ENCODE measurements at places on chromosomes 2 and 18.

- no peak for DNase-seq
Observed at GRCh38 chr2:124520953-124521352, 495.9 kb downstream of the CNTNAP5 start.

- DNase-seq, result no peak
Observed at GRCh38 chr2:197927994-197928393, 123.6 kb downstream of the PLCL1 start.

DNA sequence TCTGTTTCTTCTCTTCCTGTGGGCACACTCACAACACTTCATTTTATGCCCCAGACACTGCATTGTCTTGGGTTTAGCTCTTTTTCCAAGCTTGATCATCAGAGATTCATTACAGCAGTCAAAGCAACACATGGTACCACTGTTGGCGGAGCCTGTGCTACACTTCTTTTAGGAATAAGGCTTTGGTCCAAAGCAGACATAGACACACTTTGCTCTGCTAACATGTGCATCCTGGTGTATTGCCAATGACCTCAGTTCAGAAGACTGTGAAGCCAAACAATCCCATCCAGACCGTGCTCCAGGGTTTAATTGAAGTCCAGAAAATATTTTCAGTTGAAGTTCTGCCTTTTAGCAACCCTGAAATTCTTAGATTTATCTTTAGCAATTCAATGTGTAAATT is 354.6 kb upstream of the RAB12 start:
- no peak for DNase-seq

DNA sequence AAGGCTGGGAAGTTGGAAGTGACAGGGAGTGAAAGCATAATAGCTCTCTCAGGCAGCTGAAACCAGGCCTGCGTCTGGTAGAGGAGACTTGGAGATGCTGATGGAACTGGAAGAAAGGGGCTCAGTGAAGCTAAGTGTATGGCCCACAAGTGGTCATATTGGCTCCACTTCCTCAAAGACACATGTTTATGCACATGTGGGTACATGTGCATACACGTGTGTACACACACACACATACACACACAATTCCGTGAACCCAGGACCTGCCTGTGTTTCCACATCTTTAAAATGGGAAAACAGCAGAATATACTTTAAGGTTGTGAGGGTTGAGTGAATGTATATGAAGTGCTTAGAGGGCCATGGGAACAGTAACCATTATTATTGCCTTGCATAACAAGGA is 160.9 kb downstream of the ARL6IP6 start:
- no peak for DNase-seq

- DNase-seq, result no peak
Observed at GRCh38 chr2:173028671-173029070, 47.0 kb upstream of the MAP3K20 start.

GRCh38 chr2:121555008-121555407 is 24.3 kb downstream of the RNU4ATAC start:
- no peak for DNase-seq

DNA sequence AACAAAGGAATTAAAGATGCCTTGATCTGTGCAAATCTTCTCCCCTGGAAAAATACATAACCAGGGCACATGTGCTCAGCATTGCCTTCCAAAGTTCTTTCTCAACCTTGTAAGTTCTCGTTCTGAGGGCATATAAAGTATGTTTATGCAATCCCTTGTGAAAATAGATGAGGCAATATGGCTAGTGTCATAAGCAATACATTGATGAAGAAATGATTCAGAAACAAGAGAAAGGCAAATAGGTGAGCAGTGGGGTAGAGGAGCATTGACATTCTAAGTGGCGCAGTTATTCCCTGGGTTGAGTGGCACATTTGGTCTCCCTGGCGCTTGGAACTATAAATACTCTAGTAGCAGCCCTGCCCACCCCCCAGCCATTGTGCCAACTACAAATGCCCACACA is 57.4 kb upstream of the PGAP1 start:
- peak; percentile 76 for DNase-seq

GRCh38 chr2:196099916-196100315 is 31.3 kb upstream of the DNAH7 start:
- DNase-seq, result no peak

GRCh38 chr2:226971770-226972169 is 135.9 kb downstream of the RHBDD1 start:
- no peak for DNase-seq

GRCh38 chr18:63518178-63519012 is 23.8 kb upstream of the SERPINB12 start:
- DNase-seq, result peak; percentile 54

DNA sequence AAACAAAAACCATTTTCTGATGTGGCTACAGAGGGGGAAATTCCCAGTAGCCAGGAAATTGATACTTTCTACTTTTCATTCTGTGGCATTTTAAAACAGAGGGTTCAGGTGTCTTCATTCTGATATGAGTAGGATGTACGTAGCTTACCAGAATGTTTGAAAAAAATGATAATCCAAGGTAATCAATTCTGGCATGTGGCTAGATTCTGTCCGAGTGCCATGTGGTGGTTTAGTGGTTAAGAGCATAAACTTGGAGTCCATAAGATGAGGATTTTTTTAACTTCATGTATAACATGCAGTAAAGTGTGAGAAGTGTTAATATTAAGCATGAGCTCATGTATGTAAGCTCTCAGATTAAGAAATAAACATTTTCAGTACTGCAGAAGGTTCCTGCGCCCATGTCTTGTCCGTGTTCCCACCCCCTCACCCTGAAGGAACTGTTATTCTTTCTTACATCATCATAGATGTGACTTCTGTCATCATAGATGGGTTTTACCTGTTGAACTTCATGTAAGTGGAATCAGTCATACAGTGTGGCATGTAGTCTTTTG is 4.5 kb downstream of the B3GNT2 start:
- DNase-seq, result no peak

All from HL-60 (cell line).